ENCODE measurements at places on chromosomes 7 and 10.

- no peak for DNase-seq
These were observed 372.4 kb upstream of the VWC2 start for GRCh38 chr7:49400891-49401550.

DNA sequence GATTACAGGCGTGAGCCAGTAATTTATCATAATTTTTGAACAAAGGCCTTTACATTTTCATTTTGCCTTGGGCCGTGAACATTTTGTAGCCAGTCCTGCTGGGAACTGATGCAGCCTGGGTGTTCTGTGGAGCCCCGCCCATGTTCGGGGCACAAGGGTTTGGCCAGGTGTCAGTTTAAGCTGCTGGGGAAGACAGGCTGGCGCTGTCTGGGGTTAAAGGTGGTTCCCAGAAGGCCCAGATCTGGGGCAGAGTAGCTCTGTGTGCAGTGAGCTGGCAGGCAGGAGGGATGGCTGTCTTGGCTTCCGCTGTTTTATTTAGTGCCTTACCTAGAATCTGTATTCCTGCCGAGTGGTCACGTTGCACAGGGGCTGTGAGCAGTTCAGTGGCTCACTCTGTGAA is 50.2 kb downstream of the DOCK1 start:
- no peak for DNase-seq

- no peak for DNase-seq
These were observed 120.1 kb upstream of the STK17A start for GRCh38 chr7:43462836-43463235.

- DNase-seq = no peak
These were observed 171.0 kb downstream of the PTPN20 start for GRCh38 chr10:47082055-47082784.

GRCh38 chr10:31582365-31583052 is 263.5 kb downstream of the ZEB1 start:
- no peak for DNase-seq

Data from AG09309 (cell line).